ENCODE measurements at places on chromosomes 11 and 22. TPM values are rescaled to one million over a fixed set of nuclear protein-coding genes. Genes with fewer than 3 reads are reported as not detected.

DNA sequence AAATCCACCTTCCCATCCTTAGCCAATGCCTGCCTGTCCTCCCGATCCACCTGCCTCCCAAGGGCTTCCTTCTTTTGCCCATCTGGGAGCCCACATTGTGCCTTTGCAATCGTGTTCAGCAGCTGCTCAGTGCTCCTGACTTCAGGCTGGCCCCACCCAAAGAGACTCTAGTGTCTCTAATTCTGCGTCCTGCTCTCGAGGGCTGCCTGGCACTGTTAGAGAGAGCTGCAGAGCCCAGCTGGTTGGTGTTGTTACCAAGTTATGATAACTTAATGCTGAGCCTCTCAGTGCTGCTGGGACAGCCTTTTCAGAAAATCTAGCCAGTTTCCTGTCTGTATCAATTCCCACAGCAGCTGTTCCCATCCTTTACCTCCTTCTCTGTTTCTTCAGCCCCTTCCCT lies 69.1 kb downstream of the MICAL2 start:
- DNase-seq: peak; percentile 50

DNA sequence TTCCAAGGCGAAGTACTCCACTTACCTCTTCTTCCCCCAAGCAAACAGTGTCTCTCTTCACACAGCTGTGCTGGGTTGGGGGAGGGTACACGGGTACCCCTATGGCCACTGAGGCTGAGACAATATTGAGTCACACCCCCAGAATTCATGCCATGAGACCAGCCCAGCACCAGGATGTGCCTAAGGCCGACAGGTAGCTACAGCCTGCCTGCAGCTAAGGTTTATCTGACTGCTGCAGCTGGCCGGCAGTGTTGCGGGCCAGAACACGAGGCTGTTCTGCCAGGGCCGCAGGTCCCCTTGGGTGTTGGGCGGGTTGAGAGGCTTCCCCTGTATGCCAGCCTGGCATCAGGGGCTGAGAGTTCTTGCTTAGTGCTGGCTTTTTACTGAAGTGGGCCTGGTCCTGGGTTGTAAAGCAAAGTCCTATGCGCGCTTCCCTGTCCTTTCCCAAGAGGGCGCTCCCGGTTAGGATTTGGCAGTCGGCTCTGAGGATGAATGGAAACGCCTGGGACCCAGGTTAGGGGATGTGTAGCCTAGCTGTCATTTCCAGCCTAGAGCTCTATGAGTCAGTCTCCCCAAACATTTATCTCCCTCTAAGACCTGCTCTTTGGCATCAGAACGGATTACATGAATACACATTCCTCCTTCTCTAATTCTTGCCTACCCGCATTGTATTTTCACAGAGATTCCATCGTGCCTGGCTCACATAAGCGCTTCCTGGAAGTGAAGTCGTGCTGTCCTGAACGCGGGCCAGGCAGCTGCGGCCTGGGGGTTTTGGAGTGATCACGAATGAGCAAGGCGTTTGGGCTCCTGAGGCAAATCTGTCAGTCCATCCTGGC lies 7.1 kb downstream of the USP18 start:
- DNase-seq: peak; percentile 97

The CATSPERZ gene
- polyA plus RNA-seq: 0.09 TPM

- no peak for DNase-seq
These were observed 101.9 kb upstream of the VPREB1 start for GRCh38 chr22:22142661-22143060.

GRCh38 chr11:76459299-76459698 lies 14.5 kb downstream of the EMSY start:
- no peak for DNase-seq

The UPK3A gene
- not detected for polyA plus RNA-seq

DNA sequence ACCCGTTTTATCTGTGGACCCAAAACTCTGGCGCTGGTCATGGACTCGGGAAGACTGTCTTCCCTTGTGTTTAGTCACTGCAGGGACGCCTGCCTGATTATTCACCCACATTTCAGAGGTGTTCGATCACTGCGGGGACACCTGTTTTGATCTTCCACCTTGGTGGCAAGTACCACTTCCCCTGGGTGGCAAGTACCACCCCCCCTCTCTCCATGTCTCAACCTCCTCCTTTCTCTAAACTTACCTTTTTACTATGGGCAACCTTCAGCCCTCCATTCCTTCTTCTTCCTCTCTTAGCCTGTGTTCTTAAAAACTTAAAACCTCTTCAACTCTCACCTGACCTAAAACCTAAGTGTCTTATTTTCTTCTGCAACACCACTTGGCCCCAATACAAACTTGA lies 1.9 kb upstream of the NDUFC2 start:
- DNase-seq: no peak

- peak; percentile 21 for DNase-seq
These were observed 74.3 kb downstream of the ACER3 start for GRCh38 chr11:76935042-76935441.

DNA sequence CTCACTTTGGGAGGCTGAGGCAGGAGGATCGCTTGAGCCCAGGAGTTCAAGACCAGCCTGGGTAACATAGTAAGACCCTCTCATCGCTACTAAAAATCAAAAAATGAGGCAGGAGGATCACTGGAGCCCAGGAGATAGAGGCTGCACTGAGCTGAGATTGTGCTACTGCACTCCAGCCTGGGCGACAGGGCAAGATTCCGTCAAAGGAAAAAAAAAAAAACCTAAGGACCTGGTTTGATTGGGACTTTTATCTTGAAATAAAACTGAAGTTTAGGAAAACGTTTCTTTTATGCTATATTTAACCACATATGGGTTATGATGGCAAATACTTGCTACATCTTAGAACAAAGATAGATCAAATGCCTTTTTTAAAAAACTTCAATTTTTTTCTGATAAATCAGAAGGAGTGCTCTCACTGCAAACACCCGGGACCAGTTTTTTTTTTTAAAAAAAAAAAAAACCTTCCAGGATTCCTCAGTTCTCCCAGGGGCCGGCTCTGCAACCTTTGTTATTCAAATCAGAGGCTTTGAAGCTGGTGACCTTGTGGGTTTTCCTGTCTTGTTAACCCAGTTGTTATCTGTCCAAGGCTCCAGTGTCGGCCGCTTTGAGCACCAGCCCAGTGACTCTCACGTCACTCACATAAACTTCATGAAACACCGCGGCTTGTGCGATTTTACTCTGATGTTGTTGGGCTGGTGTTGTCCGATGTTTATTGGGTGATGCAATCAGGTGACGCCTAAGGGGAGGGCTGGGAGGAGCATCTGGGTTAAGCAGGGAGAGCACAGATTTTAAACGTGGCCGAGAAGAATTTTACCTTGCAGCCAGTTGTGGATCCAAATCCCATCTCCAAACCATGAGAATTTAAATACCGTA lies 24.7 kb upstream of the SLC22A12 start:
- DNase-seq: peak; percentile 80

The BTBD10 gene
- 40.2 TPM for polyA plus RNA-seq

DNA sequence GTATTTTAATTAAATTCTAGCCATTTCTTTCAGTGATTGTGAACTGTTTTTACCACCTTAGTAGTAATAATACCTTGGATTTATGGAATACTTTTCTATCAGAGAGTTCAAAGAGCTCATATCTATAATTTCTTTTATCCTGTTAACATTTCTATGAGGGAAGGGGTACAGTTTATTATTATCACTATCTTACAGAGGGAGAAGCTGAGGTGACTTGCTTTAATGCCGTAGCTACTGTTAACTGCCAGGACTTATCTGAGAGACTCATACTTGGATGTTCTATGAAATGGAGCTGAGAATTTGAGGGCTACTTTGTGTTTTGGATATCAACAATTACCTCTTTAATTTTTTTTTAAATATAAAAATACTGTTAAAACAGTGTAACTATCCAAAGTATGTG lies 3.3 kb downstream of the REXO2 start:
- no peak for DNase-seq

GRCh38 chr22:22397292-22397870 lies 111.2 kb downstream of the ZNF280B start:
- no peak for DNase-seq

DNA sequence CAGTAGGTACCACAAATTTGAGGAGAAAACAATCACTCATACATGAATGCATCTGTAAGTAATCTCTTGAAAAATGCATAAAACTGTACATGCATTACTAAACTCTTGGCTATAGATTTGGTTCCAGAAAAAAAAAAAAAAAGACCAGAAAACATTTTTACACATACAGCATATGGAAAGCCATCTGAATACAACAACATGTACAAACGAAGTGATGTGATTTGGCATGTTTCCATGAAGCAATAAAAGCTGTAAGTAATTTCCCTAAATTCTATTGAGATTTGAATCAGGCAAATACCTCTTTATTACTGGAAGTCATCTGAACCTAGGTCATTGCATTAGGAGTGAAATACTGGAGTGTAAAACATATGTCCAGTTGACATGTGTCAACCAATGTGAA lies 31.9 kb upstream of the ZC3H12C start:
- no peak for DNase-seq

GRCh38 chr11:69216647-69217051 lies 60.9 kb downstream of the SMIM38 start:
- DNase-seq: no peak

- peak; percentile 27 for DNase-seq
These were observed 55.7 kb downstream of the PANX1 start for GRCh38 chr11:94184362-94184761.

DNA sequence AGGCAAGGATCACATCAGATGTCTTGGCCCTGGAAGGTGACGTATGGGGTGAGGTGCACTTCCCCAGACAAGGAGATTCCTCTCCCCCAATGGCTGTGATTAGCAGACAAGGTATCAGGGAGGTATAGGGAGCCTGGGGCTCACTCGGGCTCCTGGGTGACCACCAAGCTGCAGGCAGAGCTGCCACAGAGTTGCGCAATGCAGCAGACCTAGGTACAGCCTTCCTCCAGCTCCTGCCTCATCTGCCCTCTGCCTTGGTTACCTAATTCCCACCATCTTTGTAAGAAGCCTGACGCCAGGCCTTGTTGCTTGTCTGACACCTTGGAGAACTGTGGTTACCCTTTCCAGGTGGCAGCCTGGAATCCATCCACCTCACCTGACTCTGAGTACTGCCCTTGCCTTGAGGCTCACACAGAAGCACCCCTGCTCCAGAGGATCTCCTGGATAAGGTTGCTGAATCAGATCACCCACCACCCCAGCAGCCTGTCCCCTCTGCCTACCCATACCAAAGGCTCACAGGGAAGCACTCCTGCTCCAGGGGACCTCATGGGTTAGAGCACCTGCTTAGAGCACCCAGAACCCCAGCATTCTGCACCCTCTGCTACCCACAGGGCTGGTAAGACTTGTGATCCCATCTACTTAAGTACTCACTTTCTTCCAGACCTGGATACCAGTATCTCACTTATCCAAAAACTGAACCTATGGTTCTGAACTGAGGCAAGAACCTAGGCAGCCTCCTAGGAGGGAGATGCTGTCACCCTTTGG lies 40.4 kb downstream of the GAB4 start:
- DNase-seq: no peak

The NRGN gene
- 4.9 TPM for polyA plus RNA-seq

- peak; percentile 23 for DNase-seq
These were observed 206.5 kb downstream of the CTTN start for GRCh38 chr11:70604630-70605467.
